ENCODE measurements at places on chromosomes 2 and 18. TPM values are rescaled to one million over a fixed set of nuclear protein-coding genes. Genes with fewer than 3 reads are reported as not detected.

The LYG2 gene
- not detected for total RNA-seq

The TWIST2 gene
- total RNA-seq, result not detected

The FAM110C gene
- total RNA-seq, result 2.6 TPM

The AQP12A gene
- not detected for total RNA-seq

The IRS1 gene
- 27.9 TPM for total RNA-seq

All from A673 (cell line).